ENCODE measurements at places on chromosomes 5 and 9.

DNA sequence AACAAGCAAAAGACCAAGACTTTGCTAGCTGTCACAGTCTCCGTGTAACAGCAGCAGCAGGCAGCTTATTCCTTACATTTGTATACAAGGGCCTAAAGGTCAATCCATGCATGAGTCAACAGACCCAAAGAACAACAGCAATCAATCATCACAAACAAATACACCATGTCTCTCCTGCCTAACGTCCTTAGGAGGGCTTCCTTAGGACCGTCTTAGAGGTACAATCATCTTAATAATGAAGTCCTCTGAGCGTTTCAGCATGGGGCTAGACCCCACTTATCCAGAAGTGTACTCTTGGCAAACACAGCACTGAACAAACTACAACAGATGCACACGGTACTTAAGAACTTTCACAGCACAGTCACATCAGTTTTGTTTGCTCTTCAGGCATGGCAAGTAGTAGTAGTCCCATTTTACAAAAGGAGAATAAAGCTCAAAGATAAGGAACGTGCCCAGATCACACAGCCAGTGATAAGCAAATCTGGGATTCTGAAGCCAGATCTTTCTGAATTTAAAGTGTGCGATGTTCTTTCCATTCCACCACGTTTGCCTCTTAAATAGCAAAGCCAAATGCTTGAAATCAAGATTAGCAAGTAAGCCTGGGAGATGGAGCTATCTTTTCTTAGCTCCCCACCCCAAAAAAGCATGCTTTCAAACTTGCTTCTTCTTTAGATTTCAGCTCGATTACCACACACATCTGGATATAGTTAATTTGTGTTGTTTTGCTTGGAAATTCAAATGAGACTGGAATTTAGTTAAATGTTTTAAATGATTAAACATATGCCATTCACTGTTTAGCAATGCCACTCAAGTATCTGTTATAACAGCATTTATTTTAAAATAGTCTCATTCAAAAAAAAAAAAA is 24.2 kb downstream of the PSMB7 start:
- H3K27ac ChIP-seq, result no peak overlapping the region
- no peaks in the 10 kb centered on the region for H3K36me3 ChIP-seq
- no peaks in the 10 kb centered on the region for H3K4me1 ChIP-seq
- no peaks in the 10 kb centered on the region for H3K27me3 ChIP-seq
- no peak overlapping the region for H3K4me3 ChIP-seq

DNA sequence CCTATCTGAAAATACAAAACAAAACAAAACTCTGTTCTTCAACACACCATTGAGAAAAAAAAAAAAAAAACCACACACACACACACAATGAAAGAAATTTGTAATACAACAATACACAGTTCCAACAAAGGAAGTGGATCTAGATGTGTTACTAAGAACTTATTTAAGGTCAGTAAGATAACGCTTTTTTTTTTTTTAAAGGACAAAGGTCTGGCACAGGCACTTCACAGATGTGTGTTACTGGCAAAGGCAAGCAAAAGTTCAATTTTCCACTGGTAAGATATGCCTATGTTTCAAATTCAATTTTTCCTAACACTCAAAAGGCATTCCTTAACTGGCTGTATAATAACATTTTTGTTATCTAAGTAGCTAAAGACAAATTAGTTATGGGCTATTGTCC is 3.6 kb downstream of the RFK start:
- H3K4me1 ChIP-seq, result no peaks in the 10 kb centered on the region
- H3K4me3 ChIP-seq, result no peak overlapping the region
- H3K36me3 ChIP-seq, result peaks cover 3% of the 10 kb centered on the region
- no peak for DNase-seq
- H3K27ac ChIP-seq, result no peak overlapping the region

GRCh38 chr5:151897020-151897552 is 27.6 kb downstream of the GLRA1 start:
- H3K4me1 ChIP-seq, result no peaks in the 10 kb centered on the region
- no peak overlapping the region for H3K27ac ChIP-seq
- no peaks in the 10 kb centered on the region for H3K27me3 ChIP-seq
- H3K36me3 ChIP-seq, result no peaks in the 10 kb centered on the region
- DNase-seq, result no peak
- no peak overlapping the region for H3K4me3 ChIP-seq

GRCh38 chr5:172932313-172933017 is 26.8 kb upstream of the RPL26L1 start:
- no peak overlapping the region for H3K27ac ChIP-seq
- no peak overlapping the region for H3K4me3 ChIP-seq
- peak; percentile 27 for DNase-seq
- H3K4me1 ChIP-seq, result no peaks in the 10 kb centered on the region
- H3K27me3 ChIP-seq, result no peaks in the 10 kb centered on the region

GRCh38 chr9:37753489-37754190 is at the start of gene TRMT10B:
Gene TRMT10B (plus strand): TSS chr9:37753805. CDS start chr9:37761932, 8,127 bp downstream.
- peak within 1 kb of the TSS; percentile 97 for H3K4me3 ChIP-seq
- DNase-seq, result peak; percentile 81
- no peaks in the 10 kb centered on the region for H3K36me3 ChIP-seq
- H3K4me1 ChIP-seq, result peaks cover 9% of the 10 kb centered on the region
- no peaks in the 10 kb centered on the region for H3K27me3 ChIP-seq

DNA sequence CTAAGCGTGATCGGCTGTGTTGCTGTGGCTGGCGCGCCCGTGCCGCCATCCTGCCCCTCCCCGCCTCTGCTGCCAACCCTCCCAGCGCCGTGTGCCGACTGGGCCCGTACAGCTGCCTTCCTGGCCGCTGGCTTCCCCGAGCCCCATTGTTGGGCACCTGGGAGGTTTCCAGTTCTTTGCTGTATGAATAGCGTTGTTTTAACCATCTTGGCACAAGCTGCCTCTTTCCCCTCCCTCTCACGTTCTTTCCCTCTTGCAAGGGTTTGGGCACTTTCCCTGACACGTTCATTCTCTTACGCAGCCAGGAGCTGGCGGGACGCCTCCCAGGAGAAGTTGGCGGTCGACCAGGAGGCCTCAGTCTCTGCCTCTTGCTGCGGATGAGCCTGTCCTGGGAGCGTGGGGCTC is 43.1 kb upstream of the RXRA start:
- no peaks in the 10 kb centered on the region for H3K36me3 ChIP-seq
- no peaks in the 10 kb centered on the region for H3K4me1 ChIP-seq
- H3K27ac ChIP-seq, result no peak overlapping the region
- peaks cover 66% of the 10 kb centered on the region for H3K27me3 ChIP-seq
- no peak for DNase-seq

DNA sequence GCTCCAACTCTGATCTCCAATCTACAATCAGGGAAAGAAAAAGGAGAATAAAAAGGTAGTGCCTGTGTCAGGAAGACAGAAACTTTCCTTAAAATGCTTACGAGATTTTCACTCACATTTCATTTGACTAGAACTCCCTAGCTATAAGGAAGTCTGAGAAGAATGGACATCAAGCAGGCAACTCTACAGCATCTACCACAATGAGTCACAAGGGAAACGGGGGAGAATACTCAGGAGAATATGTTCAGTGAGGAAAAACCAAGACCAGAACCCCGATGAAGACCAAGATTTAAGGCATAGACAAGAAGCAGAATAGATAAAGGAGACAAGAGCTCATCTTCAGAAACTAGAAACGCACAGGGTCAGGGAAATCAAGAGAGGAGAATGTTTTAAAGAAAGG is 9.0 kb upstream of the SETD9 start:
- no peak overlapping the region for H3K27ac ChIP-seq
- no peaks in the 10 kb centered on the region for H3K27me3 ChIP-seq
- no peak overlapping the region for H3K4me3 ChIP-seq
- H3K4me1 ChIP-seq, result no peaks in the 10 kb centered on the region
- DNase-seq, result no peak
- H3K36me3 ChIP-seq, result no peaks in the 10 kb centered on the region

DNA sequence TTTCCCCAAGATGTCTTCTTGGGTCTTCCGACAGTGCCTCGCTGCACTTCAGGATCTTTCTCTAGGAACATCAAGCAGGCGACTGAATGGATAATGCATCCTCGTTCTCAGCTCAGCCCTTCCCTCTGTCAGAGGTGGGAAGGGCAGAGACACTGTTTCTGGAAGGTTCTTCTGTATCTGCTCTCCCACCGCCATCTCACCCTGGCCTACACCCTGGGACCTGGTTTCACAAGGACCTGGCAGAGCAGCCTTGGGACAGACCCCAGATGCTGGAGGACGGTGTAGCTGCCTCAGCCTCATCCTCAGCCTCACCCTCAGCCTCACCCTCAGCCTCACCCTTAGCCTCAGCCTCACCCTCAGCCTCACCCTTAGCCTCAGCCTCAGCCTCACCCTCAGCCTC is 18.5 kb downstream of the MRPL36 start:
- no peak for DNase-seq
- no peaks in the 10 kb centered on the region for H3K4me1 ChIP-seq
- H3K4me3 ChIP-seq, result no peak overlapping the region
- H3K27me3 ChIP-seq, result no peaks in the 10 kb centered on the region
- no peaks in the 10 kb centered on the region for H3K36me3 ChIP-seq

GRCh38 chr5:172402531-172403188 is 51.7 kb downstream of the SH3PXD2B start:
- no peaks in the 10 kb centered on the region for H3K36me3 ChIP-seq
- H3K4me3 ChIP-seq, result no peak overlapping the region
- H3K27ac ChIP-seq, result no peak overlapping the region
- no peaks in the 10 kb centered on the region for H3K27me3 ChIP-seq
- H3K4me1 ChIP-seq, result no peaks in the 10 kb centered on the region
- DNase-seq, result no peak

GRCh38 chr5:174532455-174533453 is 191.6 kb upstream of the MSX2 start:
- no peak for DNase-seq
- no peaks in the 10 kb centered on the region for H3K36me3 ChIP-seq
- H3K27me3 ChIP-seq, result no peaks in the 10 kb centered on the region
- H3K4me1 ChIP-seq, result no peaks in the 10 kb centered on the region

- peak overlapping the region; percentile 49 for H3K27ac ChIP-seq
- H3K27me3 ChIP-seq, result no peaks in the 10 kb centered on the region
- H3K4me3 ChIP-seq, result peak overlapping the region; percentile 81
- DNase-seq, result peak; percentile 53
- peaks cover 12% of the 10 kb centered on the region for H3K4me1 ChIP-seq
Observed at GRCh38 chr9:137241490-137242268, 592 bp downstream of the TUBB4B start.

DNA sequence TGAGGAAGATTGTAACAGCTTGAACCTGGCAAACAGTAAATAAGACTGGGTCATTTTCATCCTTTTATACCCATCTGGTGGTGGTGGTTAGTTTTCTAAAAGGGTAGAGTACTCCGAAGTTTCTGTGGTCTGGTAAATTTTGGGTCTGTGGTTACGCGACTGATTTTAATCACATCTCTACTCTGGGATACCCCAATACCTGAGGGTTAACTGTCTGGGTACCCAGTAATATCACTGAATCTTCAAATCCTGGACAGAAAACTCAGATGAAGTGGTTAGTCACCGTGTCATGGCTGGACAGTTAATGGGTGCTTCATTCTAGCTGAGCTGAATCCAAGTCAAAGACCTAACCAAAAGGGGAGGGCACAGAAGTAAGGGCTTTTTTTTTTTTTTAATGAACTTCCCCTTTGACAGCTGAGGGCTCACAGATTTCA is 474.2 kb downstream of the GADD45G start:
- no peaks in the 10 kb centered on the region for H3K4me1 ChIP-seq
- no peak overlapping the region for H3K27ac ChIP-seq
- no peaks in the 10 kb centered on the region for H3K36me3 ChIP-seq
- DNase-seq, result no peak

- no peaks in the 10 kb centered on the region for H3K36me3 ChIP-seq
- H3K27ac ChIP-seq, result no peak overlapping the region
- no peaks in the 10 kb centered on the region for H3K4me1 ChIP-seq
- H3K4me3 ChIP-seq, result no peak overlapping the region
- no peaks in the 10 kb centered on the region for H3K27me3 ChIP-seq
Observed at GRCh38 chr5:35823347-35824098, 33.2 kb upstream of the IL7R start.

DNA sequence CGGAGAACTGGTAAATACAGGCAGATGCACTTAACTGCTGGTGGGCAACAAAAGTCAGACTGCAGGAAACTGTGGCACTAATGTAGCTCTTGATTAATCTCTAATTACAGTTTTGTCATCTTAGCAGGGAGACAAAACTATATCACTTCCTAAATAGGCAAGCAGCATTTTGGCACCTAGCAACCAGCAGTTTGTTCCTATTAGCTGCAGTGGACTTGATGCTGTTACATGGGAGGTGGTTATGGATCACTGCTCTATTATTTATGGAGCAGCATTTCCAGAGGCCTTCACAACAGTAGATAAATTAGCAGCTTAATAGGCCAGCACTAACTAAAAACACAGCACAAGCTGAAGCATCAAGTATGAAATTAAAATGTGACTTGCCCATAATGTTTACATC is 518.3 kb upstream of the ITGA1 start:
- H3K4me3 ChIP-seq, result peak overlapping the region; percentile 46
- H3K27ac ChIP-seq, result no peak overlapping the region

GRCh38 chr5:56852228-56853000 is 37.1 kb downstream of the MAP3K1 start:
- H3K27ac ChIP-seq, result peak overlapping the region; percentile 36
- no peaks in the 10 kb centered on the region for H3K36me3 ChIP-seq
- H3K4me1 ChIP-seq, result peaks cover 59% of the 10 kb centered on the region
- peak; percentile 69 for DNase-seq
- H3K4me3 ChIP-seq, result no peak overlapping the region

- no peak overlapping the region for H3K4me3 ChIP-seq
- no peaks in the 10 kb centered on the region for H3K27me3 ChIP-seq
- no peak for DNase-seq
- H3K27ac ChIP-seq, result no peak overlapping the region
Observed at GRCh38 chr9:110604171-110604601, 24.6 kb upstream of the SVEP1 start.

DNA sequence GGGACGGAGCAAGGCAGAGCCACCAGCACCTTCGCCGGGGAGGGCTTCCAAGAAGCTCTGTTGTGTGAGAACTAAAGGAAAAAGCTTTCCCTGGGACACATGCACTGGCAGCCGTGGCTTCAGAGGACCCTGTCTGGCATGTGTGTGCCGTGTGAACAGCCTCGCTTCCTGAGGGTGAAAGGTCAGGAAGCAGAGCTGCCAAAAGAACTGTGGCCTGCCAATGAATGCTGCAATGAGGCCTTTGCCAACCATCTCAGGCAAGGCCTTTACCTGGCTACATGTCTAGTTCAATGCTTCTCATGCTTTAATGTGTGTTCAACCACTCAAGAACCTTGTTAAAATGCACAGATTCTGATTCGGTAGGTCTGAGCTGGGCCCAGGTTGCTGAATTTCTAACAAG is 53.5 kb downstream of the NIPSNAP3B start:
- H3K4me3 ChIP-seq, result no peak overlapping the region
- H3K36me3 ChIP-seq, result no peaks in the 10 kb centered on the region
- H3K4me1 ChIP-seq, result no peaks in the 10 kb centered on the region
- no peaks in the 10 kb centered on the region for H3K27me3 ChIP-seq
